BJ (cell line): ENCODE measurements at places on chromosomes 13 and 19.

DNA sequence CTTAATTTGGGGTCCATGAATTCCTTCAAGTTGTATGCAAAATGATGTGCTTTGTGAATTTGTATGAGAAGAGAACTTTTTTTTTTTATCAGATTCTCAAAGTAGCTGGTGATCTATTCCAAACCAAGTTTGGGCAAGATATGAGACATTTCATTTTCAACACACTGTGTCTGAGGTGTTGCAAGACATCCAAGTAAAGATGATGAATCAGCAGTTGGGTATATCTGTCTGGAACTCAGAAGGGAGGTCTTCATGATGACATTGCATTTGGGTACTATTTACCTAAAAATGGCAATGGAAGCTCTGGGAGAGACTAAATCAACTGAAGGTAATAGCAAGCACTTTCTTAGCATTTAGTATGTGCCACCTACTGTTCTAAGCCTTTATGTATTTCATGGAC is 2.8 kb downstream of the FAM124A start:
- DNase-seq = no peak

- DNase-seq = no peak
Observed at GRCh38 chr19:40594255-40594654, 6.9 kb upstream of the LTBP4 start.

DNA sequence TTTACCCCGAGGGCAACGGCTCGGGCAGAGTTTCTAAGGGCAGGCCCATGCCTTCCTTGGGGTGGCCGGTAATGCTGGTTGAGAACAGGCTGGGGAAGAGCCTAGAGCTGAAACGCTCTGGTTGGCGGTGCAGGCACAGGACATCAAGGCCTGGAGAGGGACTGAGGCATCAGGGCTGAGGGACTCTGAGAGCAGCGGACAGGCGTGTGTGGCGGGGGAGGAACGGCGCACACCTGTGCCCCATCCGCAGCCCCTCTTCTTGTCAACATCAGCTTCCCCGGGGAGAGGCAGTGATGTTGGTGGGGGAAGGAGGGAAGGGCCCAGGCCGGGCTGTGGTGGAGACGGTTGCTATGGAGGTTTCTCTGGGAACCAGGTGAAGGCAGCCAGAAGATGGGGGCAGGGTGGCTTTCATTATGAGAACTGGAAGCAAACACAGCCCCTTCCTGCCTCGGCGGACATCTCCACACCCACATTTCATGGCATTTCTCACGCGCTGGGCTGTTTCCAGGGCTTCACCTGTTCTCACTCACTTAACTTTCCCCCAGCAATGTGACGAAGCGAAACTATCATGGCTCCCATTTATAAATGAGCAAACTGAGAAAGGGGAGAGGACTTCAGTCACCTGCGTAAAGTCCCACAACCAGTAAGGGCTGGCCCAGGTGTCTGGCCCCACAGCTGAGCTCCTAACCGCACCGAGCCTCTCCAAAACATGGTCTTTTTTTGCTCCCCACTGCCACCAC is 8.2 kb upstream of the ATF5 start:
- DNase-seq = no peak

DNA sequence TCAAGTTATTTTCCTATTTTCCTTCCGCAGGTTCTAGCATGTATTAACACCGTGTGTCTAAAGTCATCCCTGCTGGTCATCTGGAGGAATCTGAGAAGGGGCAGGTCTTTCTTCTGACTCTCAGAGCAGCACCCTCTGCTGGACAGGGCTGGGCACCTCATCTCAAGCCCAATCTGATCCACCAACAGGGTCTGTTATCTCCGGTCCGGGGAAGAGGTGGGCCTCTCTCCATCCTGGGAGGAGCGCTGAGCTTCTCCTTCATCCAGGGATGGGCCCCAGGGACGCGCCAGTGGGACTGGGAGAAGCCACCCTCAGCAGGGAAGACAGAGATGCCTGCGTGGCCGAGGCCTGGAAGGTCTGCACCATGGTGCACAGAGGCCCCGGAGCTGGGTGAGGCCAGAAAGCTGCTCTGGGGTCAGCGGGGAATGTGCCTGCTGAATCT is 26.0 kb upstream of the ZNF331 start:
- no peak for DNase-seq

DNA sequence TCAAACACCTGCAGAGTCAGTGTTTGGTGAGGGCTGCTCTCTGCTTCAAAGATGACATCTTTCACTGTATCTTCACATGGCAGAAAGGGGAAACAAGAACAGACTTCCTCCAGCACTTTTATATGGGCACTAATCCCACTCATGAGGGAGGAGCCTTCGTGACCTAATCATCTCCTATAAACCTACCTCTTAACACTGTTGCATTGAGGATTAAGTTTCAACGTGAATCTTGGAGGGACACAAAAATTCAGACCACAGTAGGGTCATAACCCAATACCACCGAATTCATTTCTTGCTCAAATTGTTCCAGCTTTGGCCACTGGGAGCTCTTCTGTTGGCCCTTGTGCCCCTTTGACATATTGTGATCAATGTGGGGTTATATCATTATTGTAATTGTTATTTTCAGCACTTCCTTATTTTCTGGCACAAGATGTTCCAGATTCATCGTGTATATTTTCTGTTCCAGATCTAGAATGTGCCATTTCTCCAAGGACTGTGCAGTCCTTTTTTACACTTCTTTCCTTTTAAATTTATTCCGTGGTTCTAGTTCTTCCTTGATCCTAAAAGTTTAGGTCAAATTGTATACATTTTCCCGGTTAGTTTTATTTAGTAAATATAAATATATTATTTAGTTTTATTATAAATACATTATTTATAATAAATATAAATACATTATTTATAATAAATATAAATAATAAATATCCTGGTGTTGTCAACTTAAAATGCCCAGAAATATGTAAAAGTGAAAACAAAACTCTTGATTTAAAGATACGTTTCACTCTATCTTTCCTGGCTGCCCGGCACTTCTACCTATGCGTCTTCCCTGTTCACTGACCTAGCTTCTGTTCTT is 35.5 kb upstream of the IGFL4 start:
- no peak for DNase-seq

DNA sequence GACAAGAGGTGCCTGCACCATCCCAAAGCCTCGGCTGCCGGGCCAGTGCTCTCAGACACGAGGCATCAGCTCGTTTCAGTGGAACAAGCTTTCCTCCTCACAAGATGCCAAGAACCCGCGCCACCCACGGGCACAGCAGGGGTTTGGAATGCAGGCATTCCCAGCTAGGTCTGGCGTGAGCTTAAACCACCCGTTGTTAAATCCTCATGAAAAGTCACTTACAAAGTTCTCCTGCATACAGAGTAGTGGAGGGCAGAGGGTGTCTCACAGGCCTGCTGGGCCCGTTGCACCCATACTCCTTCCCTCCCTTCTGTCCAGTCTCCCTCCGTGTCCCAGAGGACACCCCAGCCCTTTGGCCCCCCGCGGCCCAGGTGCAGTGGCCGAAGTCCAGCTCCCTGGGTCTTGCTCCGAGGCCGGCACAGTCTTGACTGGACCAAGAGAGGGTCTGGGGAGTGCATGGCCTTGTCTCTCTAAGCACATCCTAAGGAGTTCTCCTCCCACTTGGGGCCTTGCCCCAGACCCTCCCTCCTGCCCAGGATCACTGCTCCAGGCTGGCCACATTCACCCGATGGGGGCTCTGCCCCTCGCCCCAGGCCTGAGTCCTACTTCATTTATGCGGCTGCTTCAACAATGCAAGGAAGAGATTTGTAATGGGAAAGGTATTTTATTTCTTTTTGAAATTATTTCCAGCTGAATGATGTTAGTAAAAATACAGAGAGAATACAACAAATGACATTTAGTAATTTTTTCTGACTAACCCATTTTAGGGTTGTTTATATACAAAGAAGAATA is 35.2 kb upstream of the GRTP1 start:
- DNase-seq = no peak

- no peak for DNase-seq
Observed at GRCh38 chr13:53174545-53174944, 145.9 kb downstream of the OLFM4 start.
